ENCODE measurements at places on chromosomes 5 and 9. TPM values are rescaled to one million over a fixed set of nuclear protein-coding genes. Genes with fewer than 3 reads are reported as not detected.

PLPP7 gene
- not detected for total RNA-seq

ENTPD8 gene
- total RNA-seq: not detected

RLN1 gene
- 2.6 TPM for total RNA-seq

GLRA1 gene
- total RNA-seq: not detected

PCDHGC5 gene
- not detected for total RNA-seq

CTNND2 gene
- not detected for total RNA-seq

ANKRD55 gene
- total RNA-seq: 11.9 TPM

PCDHGB2 gene
- total RNA-seq: 0.10 TPM

PKD2L2 gene
- total RNA-seq: not detected

PPP3R2 gene
- total RNA-seq: not detected

UBTD2 gene
- 10.3 TPM for total RNA-seq

CEP72 gene
- 28.2 TPM for total RNA-seq

FBXL7 gene
- total RNA-seq: not detected

BTNL8 gene
- total RNA-seq: not detected

ECM2 gene
- total RNA-seq: not detected

ZDHHC11B gene
- 0.35 TPM for total RNA-seq

CKMT2 gene
- not detected for total RNA-seq

CEMIP2 gene
- 55.7 TPM for total RNA-seq

GMCL2 gene
- not detected for total RNA-seq

F12 gene
- 0.60 TPM for total RNA-seq

INSL6 gene
- total RNA-seq: not detected

TAF11L10 gene
- total RNA-seq: not detected

CD14 gene
- 0.21 TPM for total RNA-seq

RGS7BP gene
- not detected for total RNA-seq

C7 gene
- not detected for total RNA-seq

SLU7 gene
- total RNA-seq: 63.5 TPM

PRSS3 gene
- not detected for total RNA-seq

PCA3 gene
- not detected for total RNA-seq

TLX3 gene
- not detected for total RNA-seq

Measured in activated CD4-positive, alpha-beta T cell treated with anti-CD3 and anti-CD28 coated beads, Interleukin-2, amount 10 ng/mL, durations not matched to agents 7 days and 5 days (primary cell).